ENCODE measurements at places on chromosomes 3 and 15. TPM values are rescaled to one million over a fixed set of nuclear protein-coding genes. Genes with fewer than 3 reads are reported as not detected.

Gene EPHA6
- total RNA-seq = not detected

Gene CADM2
- total RNA-seq = 0.21 TPM

Gene PARP3
- 13.9 TPM for total RNA-seq

GRCh38 chr15:53716909-53717876, 42.3 kb downstream of the WDR72 start:
- no peaks in the 10 kb centered on the region for H3K36me3 ChIP-seq
- no peak overlapping the region for H3K27ac ChIP-seq
- H3K4me1 ChIP-seq = no peaks in the 10 kb centered on the region
- H3K4me3 ChIP-seq = no peak overlapping the region
- no peaks in the 10 kb centered on the region for H3K27me3 ChIP-seq
- no peak for DNase-seq

DNA sequence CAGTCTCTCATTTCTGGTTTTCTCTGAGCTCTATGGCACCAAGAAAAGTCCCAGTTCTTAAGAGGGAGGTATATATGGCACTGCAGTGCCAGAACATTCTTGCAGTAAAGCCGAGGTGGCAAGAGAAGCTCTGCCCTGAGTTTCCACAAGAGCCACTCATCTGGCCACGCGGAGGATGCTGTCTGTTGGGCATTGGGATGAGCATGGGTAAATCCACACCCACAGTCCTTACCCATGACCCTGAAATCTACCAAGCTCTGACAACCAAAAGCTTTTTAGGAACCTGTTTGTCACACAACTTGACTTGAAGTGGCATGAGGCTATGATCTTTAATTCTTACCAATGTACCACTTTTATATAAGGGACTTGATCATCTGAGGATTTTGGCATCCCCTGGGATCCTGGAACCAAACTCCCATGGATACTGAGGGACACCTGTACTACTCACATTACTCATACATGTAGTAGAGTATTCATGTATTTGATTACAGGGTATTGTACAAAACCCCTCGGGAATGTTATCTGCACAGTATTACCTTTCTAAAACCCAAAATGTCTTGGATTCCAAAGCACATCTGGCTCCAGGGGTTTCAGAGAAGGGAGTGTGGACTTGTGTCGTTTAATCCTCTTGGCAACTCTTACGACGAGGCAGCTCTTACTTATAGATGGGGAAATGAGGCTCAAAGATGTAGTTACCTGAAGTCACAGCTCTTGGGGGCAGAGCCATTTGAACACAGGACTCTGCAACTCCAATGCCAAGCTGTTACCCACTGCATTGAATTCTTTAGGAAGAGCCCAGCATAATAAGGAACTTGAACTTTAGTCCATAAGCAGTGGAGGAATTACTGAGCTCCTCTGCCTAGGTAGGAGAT, 8.8 kb downstream of the RPL32 start:
- peaks cover 25% of the 10 kb centered on the region for H3K4me1 ChIP-seq
- H3K27ac ChIP-seq = peak overlapping the region; percentile 84
- peaks cover 43% of the 10 kb centered on the region for H3K36me3 ChIP-seq
- DNase-seq = no peak
- peak overlapping the region; percentile 4 for H3K4me3 ChIP-seq

DNA sequence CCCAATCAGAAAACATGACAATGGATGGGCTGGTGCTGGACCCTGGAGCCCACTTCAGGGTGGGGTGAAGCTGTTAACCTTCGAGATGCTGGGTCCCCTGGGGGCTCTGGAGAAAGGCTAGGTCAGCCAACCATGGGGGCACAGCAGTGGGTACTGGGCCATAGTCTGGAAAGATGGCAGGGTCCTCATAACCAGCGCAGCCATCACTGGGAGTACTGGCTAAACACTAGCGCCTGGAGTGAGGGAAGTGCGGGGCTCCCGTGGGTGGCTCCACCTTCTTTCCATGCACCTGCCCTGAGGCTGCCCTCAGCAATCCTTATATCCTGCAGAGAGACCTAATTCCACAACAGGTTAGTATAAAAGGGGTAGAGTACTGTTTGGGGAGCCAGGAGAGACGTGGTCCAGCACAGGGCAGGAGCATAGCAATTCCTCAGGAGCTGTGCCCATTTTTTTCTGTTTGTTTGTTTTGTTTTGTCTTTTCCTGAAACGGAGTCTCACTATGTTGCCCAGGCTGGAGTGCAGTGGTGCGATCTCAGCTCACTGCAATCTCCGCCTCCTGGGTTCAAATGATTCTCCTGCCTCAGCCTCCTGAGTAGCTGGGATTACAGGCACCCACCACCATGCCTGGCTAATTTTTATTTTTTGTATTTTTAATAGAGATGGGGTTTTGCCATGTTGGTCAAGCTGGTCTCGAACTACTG, 122.6 kb upstream of the MEF2A start:
- no peaks in the 10 kb centered on the region for H3K36me3 ChIP-seq
- no peak overlapping the region for H3K27ac ChIP-seq
- H3K4me1 ChIP-seq = peaks cover 60% of the 10 kb centered on the region
- no peak overlapping the region for H3K4me3 ChIP-seq
- DNase-seq = no peak

GRCh38 chr3:138200424-138200823, 13.3 kb downstream of the ARMC8 start:
- no peak overlapping the region for H3K4me3 ChIP-seq
- DNase-seq = no peak

All from activated naive CD8-positive, alpha-beta T cell treated with anti-CD3 and anti-CD28 coated beads for 36 hours (primary cell).